ENCODE measurements at places on chromosomes 13 and 19.
A peak's percentile ranks its signal among the peaks of the same experiment; 100 is the strongest.

GRCh38 chr19:49852631-49853126, 1.7 kb downstream of the PTOV1 start:
- DNase-seq: no peak

- no peak for DNase-seq
Observed at GRCh38 chr19:16259385-16260159, 61.9 kb downstream of the AP1M1 start.

DNA sequence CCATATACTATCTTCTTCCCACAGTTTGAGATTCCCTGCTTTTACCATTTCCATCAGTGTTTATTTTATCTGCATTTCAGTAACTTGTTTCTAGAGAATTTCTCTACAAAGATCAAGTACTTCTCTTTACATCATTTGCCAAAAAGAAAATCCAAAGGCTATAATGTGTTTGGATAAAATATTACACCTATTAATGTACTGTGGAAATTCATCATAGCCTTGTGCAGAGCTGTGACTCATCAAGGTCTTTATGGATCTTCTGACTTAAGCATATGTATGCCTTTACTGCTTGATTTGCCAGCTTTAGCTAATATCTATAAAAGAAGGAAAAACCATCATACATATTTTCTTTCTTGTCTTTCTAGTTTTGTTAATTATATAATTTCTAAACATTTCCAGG, 9.6 kb upstream of the HTR2A start:
- DNase-seq: no peak

DNA sequence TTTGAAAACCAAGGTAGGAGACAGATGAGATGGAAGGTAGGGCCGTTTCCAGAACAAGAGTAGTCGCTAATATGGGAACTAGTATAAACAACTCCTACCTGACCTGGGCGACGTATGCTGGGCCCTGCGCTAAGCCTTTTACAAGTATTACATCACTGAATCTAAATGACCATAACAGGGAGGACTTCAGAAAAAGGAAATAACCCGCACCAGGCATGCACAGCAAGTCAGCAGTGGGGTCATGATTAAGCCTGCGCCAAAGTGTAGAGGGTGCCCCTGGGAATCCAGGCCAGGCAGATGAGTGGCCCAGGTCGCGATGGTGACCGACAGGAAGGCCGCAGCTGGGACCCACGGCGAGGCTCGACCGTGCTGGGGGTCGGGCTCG, 613 bp downstream of the ATP13A1 start:
- no peak for DNase-seq

GRCh38 chr13:20987599-20987998, 73.8 kb downstream of the LATS2 start:
- no peak for DNase-seq

GRCh38 chr19:56347163-56347778, 32.6 kb upstream of the ZSCAN5A start:
- no peak for DNase-seq

DNA sequence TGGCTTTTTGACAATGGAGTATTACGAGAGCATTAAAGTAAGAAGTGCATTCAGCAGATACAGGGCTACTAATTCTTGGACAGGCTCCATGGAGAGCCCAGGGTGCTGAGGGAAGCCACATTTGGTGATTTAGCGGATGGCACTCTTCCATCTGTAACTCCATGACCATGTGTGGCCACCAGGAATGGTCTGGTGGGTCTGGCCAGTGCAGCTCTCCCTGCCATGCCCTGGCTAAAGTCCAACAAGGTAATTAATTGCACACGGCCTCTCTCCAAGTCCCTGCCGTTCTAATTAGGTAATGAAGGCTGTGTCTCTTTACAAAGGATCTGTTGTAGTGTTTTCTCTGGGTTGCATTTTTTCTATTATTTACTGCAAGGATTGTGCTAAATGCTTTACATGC, 4.3 kb upstream of the ZFR2 start:
- DNase-seq: no peak

DNA sequence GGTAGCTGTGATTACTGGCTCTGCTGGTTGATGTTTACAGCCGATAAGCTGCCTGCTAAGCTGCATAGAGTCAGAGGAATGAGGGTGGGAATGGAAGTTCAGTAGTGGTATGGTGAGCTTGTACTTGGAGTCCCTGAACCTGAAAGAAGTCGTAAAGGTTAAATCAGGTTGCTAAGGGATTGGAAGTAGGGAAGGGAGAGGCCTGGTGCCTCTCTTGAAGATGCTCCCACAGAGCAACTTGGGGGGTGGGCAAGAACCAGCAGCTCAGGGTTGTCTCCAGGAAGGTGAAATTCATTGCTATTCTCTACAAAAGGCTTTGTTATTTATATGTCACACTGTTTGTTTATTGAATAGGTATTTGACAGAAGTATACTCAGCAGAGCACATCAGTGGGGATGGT, 73.8 kb upstream of the OLFM4 start:
- peak; percentile 65 for DNase-seq

GRCh38 chr13:73451221-73452029, 392.6 kb downstream of the KLF5 start:
- no peak for DNase-seq

DNA sequence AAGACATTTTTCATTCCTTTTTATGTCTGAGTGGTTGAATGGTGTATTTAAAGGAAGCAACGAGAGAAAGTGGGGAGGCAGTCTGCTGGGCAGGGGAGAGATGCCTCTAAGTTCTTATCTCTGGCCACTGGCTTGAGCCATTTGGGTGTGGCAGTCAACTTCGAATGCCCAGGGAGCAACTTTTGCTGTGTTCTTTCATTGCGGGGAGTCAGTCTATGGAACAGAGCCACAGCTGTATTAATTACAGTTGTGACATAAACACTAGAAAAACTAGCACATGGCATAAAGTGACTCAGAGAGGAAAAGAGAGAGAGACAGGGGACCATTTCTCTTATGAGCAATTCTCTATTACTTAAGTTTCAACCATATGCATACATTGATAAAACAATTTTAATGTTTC, 40.4 kb upstream of the PDCD5 start:
- no peak for DNase-seq

DNA sequence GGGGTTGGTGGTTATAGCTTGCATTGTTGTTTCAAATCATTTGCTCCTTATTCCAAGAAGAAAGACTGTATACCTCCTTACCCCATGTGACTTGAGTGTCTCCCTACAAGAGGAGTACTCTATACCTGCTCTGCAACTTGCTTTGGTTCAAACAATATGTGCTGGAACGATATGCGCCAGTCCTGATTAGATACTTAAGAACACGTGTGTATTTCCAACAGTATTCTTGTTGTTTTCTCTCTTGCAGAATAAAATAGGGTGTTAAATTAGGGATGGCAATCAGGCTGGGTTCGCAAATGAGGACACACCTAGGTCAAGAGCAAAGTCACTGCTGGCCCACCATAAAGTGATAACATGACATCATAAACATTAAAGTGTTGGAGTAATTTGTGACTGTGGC, 895.0 kb upstream of the SLITRK1 start:
- no peak for DNase-seq

DNA sequence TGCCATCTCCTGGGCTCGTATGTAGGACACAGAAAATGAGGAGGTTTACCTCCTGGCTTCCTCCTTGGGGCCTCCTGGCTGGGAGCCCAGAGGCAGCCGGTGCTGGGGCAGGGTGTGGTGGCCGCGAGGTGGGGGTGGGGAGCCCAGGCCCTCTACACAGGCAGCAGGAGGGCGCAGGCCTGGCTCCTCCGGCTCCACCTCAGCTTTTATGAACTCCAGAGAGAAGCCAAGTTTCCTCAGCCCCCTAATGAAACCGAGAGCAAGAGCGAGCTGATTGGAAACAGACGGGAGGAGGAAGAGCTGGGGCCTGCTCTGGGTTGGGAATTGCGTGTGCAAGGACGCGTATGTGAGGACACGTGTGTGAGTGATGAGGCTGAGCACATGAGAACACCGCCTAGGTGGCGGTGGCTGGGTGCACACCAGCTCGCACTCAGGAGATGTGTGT, 23.1 kb downstream of the LYL1 start:
- peak; percentile 50 for DNase-seq

DNA sequence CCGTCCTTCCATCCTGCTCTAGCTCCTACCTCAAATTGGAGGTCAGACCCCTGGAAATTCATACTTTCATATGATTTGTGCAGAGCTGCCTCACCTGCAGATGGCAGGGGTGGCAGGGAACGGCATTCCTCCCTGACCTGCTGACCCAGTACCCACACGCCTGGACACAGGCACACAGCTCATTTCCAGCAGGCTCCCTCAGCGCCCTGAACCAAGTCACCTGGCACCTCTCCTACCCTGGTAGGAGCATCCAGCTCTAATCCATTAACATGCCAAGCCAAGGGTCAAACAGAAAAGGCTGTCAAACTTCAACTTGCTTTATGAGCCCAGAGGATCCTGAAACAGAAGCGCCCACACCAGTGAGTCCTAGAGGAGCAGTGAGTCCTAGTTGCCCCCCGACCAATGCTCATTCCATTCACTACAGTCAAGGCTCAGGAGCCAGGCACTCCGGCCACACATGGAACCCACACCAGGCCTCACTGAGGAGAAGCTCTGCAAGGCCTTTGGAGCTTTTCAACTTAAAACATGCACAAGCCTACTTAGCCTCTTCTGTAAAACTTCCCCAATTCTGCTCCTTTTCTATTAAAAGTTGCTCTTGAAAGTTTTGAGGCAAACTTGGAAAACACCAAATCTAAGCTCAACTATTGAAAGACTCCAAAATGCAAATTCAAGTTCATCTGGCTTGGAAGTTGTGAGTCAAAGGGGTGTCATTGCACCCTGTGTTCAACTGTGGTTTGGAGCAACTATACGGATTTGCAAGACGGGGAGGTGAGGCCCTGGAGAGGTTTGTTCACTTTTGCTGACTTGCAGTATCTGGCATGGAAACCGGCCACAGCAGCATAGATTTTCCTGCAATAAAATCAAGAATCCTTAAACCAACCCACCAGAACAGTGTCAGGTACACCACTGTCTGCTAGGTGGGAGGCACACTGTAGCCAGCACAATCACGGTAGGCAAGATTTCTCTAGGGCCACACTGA, 96.7 kb downstream of the CRYL1 start:
- no peak for DNase-seq

- DNase-seq: no peak
Observed at GRCh38 chr19:28021259-28022185, 1191.4 kb downstream of the UQCRFS1 start.

- DNase-seq: peak; percentile 86
Observed at GRCh38 chr19:10565028-10565566, 713 bp downstream of the KRI1 start.

DNA sequence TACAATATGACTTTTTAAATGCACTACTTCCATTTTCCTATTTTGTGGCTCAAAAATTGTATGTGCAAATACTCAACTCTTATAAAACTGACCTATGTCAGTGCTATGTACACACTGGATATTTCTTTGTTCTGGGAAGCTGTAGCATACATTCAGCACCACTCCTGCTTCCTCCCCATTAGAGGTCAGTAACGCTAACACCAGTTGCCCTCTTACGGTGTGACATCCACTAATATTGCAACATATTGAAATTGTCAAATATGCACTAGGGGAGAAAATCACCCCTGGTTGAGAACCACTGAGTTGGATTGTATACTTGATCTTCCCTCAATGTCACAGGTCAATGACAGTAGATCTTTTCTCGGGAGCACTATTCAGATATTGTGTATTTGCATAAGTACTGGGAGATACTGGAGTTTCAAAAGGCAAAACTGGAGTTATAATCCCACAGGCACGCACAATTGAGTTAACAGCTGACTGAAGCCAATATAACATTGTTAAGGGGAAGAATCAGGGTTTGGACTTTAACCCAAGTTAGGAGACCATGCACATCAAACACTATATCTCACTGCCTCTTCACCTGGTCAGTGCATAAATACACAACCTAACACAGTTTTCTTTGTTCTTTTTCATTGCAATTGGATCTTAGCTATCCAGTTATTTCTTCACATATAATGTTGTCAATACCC, 1276.5 kb upstream of the MIR17HG start:
- no peak for DNase-seq

DNA sequence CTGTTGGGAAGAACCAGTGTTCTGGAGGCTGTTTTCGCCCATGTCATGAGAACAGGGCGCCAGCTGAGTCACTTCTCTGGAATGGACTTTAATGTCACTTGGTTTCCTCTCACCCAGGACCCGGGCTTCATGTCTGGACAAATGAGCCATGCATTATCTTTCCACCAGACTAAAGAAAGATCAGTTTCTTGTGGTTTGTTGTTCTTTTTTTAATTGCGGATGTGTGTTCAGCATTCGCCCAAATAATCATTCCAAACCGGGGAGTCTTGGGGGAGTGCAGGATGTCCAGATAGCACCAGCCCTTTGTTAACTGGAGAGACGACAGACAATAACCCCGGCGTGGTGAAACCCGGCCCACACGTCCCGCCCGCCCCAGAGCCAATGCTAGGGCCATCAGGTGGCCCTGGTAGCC, 102.5 kb downstream of the COL4A2 start:
- no peak for DNase-seq

DNA sequence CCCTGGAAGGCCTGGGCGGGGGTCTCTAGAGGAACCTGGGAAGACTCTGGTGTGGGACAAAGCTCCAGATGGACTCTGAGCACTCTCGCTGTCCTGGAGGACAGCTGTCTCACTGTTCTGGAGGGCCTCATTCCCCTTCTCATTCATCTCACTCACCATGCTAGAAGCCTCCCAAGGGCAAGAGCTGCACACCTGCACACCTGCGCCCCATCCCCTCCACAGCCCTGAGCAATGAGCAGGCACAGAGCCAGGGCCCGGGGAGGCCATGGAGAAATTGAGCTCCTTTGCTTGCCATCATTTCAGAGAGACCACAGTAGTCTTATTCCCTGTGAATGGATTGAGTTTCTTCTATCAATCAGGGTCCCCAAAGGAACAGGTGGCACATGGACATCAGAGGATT, 1168.5 kb downstream of the UQCRFS1 start:
- no peak for DNase-seq

- no peak for DNase-seq
Observed at GRCh38 chr13:34344816-34345215, 526.9 kb downstream of the RFC3 start.

DNA sequence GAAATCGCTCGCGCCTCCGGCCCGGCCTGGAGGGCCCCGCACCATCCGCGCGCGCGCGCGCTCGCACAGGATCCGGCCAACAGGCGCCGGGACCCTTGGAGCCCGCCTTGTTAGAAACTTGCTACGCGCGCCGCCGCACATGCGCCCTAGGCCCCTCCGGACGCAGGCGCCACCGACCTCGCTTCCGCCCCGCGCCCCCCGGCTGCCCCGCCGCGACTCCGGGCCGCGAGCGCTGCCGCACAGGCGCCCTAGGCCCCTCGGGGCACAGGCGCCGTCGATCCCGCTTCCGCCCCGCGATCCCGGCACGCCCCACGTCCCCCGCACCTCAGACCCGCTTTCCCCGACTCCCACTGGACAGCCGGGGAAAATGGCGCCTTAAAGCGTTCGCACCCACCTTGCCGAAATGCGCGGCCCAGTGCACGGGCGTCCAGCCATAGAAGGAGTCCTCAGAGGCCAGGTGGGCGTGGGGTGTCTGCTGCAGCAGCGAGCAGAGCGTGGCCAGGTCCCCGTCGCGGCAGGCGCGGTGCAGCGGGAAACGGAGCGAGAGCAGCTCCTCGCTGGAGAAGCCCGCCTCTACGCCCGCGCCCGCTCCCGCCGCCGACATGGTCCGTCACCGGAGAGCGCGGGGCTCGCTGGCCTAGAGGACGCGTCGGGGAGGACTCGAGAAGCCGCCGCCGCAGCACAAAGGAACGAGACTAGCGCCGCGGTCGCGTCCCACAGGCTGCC, 375 bp downstream of the ANKRD10 start:
- DNase-seq: peak; percentile 87
